ENCODE measurements at places on chromosomes 3 and 15. TPM values are rescaled to one million over a fixed set of nuclear protein-coding genes. Genes with fewer than 3 reads are reported as not detected.

The ABI3BP gene
- not detected for total RNA-seq

The LSM3 gene
- total RNA-seq: 26.6 TPM

- DNase-seq: no peak
Observed at GRCh38 chr3:152470893-152471292, 202.2 kb downstream of the MBNL1 start.

GRCh38 chr15:77412972-77413698, 6.8 kb downstream of the PEAK1 start:
- no peak for DNase-seq

GRCh38 chr3:55623786-55624185, 136.7 kb upstream of the WNT5A start:
- no peak for DNase-seq

DNA sequence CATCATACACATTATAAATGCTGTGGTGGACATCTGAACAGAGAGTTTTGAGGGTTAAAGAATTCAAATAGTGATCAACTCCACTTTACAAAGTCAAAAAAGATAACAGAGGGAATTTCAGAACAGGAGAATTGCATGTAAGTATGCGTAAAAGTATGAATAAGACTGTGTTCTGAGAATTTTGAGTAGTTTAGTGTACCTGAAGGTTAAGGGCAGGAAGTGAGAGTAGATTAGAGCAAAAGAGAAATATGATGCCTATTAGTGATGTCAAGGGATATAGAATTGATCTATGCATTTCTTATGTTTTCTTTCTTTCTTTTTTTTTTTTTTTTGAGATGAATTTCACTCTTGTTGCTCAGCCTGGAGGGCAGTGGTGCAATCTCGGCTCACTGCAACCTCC, 53.1 kb downstream of the TP63 start:
- no peak for DNase-seq

Measured in CD8-positive, alpha-beta memory T cell (primary cell).